Nephron progenitor cell (in vitro differentiated cells): ENCODE measurements at places on chromosomes 4 and X.

DNA sequence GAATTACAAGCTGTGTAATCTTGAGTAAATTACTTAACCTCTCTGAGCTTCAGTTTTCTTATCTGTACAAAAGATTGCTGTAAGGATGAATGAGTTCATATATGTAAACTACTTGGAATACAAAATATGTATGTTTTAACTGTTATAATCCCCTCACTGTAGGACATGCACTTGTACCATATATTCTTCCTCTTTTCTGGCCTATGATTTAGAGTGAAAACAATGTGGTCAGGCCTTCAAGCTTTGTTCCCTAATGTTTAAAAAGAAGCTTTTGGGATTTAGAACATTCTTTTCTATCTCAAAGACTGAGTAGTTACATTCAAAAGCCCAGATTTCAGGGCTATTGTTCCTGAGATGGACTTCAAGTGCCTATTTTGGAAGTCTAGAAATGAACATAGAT is 26.7 kb upstream of the GPRIN3 start:
- DNase-seq, result no peak

DNA sequence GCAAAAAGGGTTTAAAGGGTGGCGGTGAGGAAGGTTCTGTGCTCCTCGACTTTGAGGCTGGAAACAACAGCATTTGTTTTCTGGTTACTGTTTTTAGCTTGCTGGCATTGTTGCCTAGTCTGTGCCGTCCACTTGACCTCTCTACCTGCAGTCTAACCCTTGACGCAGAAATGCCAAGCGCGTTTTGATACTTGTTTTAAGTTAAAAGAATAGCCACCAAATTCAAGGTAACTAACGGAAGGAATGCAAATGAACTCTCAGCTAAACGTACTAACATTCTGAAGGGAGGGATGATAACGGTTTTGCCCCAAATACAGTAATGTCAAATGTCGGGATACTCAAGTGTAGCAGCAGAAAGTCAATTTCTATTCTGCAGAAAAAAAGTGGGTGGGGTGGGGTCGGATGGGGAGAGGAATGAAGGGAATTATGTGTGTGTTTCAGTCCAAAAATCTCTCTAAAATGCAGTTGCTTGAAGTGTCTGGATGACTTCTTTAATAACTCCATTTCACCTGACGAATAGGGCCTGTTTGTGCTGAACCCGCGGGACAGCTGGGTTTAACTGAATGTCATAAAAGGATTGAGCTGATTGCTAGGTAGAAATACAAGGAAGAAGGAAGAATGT is 3.4 kb upstream of the NKX6-1 start:
- DNase-seq, result no peak

GRCh38 chr4:752196-752861 is 46.7 kb downstream of the PCGF3 start:
- no peak for DNase-seq

GRCh38 chrX:69522052-69522451 is 17.9 kb downstream of the NALF2 start:
- no peak for DNase-seq

GRCh38 chrX:9429767-9430166 is 35.1 kb upstream of the TBL1X start:
- DNase-seq, result no peak

DNA sequence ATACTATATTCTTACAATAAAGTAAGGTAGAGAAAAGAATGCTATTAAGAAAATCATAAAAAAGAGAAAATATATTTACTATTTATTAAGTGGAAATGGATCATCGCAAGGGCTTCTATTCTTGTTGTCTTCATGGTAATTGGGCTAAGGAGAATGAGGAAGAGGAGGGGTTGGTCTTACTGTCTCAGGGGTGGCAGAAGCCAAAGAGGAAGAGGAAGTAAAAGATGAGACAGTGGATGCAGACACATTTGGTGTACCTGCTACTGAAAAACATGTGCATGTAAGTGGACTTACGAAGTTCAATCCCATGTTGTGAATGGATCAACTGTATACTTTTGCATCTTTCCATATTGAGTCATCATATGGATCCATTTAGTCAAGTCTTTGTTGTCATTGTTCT is 1502.1 kb upstream of the ADGRL3 start:
- no peak for DNase-seq
